ENCODE measurements at places on chromosomes 2 and 18.

DNA sequence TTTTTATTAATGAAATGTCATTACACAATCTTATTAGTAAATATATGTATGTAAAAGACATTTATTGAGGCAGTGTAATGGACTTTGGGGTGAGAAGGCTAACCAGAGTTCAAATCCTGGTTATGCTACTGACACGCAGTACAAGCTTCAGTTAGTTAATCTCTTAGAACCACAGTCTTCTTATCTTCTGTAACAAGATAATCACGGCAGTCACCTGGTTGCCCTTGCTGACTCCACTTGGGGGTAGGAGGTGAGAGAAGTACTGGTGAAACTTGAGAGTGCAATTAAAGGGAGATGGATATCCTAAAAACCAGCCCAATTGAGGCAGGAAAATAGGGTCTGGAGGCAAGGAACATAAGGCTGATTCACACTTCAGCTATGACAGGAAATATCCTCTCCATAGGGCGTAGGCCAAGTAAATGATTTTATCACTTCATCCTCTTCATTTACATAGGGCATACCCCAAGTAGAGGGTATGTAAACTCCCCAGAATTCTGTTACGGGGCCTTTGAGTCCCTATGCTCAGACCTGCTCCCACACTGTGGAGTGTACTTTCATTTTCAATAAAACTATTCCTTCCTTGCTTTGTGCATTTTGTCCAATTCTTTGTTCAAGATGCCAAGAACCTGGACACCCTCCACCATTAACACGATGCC is 21.3 kb downstream of the SKA1 start:
- DNase-seq, result no peak

GRCh38 chr2:108534584-108535356 is 500 bp downstream of the LIMS1 start:
- no peak for DNase-seq

DNA sequence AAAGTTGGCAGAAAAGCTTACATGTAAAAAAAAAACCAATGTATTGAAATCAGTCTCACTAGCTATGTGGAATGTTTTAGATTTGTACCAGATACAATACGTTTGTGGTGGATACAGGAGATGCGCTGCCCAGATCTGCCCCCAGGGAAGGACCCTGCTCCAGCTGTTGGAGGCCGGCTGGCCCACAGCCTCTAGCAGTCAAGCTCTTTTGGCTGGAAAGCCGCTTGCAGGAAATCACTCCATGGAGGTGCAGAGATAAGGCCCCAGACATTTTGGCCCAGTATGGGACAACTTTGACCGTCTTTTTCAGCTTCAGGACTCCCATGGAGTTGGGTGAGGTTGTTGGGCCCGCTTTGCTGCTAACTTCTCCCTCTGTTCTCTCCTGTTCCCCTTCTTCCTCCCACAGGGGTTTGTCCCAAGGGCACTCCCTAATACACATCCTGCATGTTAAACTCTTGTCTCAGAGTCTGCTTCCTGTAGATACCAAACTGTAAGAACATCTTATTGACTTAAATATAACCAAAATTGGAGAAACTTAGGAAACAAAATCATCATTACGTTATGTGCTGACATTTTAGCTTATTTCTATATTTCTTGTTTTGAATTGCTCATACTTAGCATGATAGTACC is 1.7 kb upstream of the QPCT start:
- no peak for DNase-seq

GRCh38 chr2:172927641-172928357 is 147.8 kb upstream of the MAP3K20 start:
- DNase-seq, result peak; percentile 73

- no peak for DNase-seq
These were observed 90.3 kb upstream of the PHLPP1 start for GRCh38 chr18:62625019-62625418.
